Activated CD4-positive, alpha-beta T cell treated with anti-CD3 and anti-CD28 coated beads, Interleukin-2, amount 10 ng/mL, durations not matched to agents 7 days and 5 days (primary cell): ENCODE measurements at places on chromosomes 11 and 22. TPM values are rescaled to one million over a fixed set of nuclear protein-coding genes. Genes with fewer than 3 reads are reported as not detected.

GRCh38 chr11:105152021-105152512 is 12.5 kb upstream of the CARD18 start:
- no peak for DNase-seq

GRCh38 chr11:78041843-78042440 is 18.9 kb upstream of the KCTD14 start:
- no peak for DNase-seq

DNA sequence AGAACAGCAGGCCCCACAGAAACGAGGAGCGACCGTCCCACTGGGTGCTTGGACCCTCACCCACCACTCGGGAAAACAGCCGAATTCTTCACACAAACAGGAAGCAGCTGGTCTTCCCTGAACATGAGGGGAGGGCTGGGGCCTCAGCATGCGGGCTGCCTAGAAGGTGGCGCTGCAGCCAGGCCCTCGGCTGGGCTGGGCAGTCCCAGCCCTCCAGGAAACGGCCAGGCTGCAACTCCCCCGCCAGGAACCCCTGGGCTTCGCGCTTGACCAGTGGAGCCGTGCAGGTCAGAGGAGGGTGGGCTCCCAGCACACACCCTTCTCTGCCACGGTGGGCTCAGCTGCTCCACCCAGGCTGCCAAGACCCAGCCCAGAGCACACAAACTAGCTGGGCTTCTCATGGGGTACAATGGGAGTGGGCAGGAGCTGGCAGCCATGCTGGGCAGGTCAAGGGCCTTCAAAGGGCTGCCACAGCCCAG is 29.6 kb downstream of the IGF2 start:
- DNase-seq: no peak

Gene OR51B4
- total RNA-seq: not detected
